ENCODE measurements at places on chromosomes 5 and 9.

GRCh38 chr5:138844812-138845513, 30.2 kb downstream of the LRRTM2 start:
- no peak for DNase-seq

DNA sequence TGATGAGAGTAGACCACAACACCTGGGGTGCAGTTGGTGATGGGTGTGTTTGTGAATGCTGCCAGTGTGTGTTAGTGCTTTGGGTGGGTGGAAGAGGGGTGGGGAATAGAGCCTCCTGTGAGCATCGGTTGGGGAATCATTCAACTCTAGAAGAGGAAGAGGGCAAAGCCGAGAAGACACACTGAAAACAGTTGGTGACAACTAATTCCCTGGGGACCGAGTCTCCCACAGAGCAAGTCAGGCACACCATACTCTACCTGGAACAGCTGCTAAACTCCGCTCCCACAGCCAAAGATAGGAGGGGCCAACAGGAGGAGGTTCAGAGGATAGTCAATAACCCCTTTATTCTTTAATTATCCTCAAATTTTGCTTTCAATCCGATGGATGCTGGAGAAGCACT, 1.6 kb upstream of the ARHGEF39 start:
- DNase-seq: no peak

- DNase-seq: no peak
These were observed 150.1 kb downstream of the BNC2 start for GRCh38 chr9:16720386-16720785.

GRCh38 chr9:123435471-123435870, 79.5 kb downstream of the CRB2 start:
- DNase-seq: no peak

DNA sequence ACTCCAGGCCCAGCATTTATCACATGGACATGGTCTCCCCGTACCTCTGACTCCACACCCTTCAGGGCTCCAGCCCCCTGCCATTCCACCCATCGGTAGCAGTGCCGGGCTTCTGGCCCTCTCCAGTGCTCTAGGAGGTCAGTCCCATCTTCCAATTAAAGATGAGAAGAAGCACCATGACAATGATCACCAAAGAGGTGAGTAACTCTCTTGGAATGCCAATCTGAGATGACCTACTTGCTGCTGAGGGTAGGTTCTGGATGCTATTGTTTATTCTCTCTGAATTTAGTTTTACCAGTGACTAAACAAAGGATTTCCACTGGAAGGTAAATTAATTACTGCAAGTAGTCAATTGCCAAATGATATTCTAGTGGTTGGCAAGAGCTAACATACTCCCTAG, 80.8 kb downstream of the TLE4 start:
- no peak for DNase-seq

DNA sequence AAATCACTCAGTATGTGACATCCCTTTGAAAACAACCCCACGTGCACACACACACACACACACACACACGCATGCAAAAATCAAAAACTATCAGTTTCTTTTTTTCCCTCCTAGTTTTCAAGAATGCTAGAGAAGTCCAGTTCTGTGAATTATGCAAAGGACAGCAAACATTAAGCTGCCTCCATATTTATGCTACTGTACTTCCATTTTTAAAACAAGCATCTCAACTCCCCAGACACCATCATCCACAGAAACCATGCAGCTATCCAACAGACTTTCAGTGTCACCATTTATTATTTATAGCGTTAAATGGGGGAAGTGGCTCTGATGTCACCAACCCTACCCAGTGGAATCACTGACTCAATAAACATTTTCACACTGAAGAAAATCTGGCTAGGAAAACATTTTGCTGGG, 1.6 kb downstream of the FBXW11 start:
- DNase-seq: peak; percentile 37
